Pancreas (tissue), 10 donors: ENCODE measurements at places on chromosomes 13 and 19. TPM values are rescaled to one million over a fixed set of nuclear protein-coding genes. Genes with fewer than 3 reads are reported as not detected.

GRCh38 chr19:10233946-10234345 is 2.8 kb upstream of the S1PR2 start:
- H3K4me1 ChIP-seq: no peaks in the 10 kb centered on the region
- DNase-seq: no peak
- H3K36me3 ChIP-seq: no peaks in the 10 kb centered on the region
- H3K27ac ChIP-seq: no peak overlapping the region

GRCh38 chr13:79674765-79675515 is 194.0 kb downstream of the NDFIP2 start:
- no peak overlapping the region for H3K27ac ChIP-seq
- no peaks in the 10 kb centered on the region for H3K36me3 ChIP-seq
- no peaks in the 10 kb centered on the region for H3K27me3 ChIP-seq
- no peak overlapping the region for H3K4me3 ChIP-seq
- H3K4me1 ChIP-seq: no peaks in the 10 kb centered on the region

GRCh38 chr13:81493144-81493543 is 1152.2 kb upstream of the SPRY2 start:
- H3K36me3 ChIP-seq: no peaks in the 10 kb centered on the region
- DNase-seq: no peak
- H3K4me1 ChIP-seq: no peaks in the 10 kb centered on the region
- H3K27ac ChIP-seq: no peak overlapping the region
- H3K27me3 ChIP-seq: no peaks in the 10 kb centered on the region
- no peak overlapping the region for H3K4me3 ChIP-seq

DNA sequence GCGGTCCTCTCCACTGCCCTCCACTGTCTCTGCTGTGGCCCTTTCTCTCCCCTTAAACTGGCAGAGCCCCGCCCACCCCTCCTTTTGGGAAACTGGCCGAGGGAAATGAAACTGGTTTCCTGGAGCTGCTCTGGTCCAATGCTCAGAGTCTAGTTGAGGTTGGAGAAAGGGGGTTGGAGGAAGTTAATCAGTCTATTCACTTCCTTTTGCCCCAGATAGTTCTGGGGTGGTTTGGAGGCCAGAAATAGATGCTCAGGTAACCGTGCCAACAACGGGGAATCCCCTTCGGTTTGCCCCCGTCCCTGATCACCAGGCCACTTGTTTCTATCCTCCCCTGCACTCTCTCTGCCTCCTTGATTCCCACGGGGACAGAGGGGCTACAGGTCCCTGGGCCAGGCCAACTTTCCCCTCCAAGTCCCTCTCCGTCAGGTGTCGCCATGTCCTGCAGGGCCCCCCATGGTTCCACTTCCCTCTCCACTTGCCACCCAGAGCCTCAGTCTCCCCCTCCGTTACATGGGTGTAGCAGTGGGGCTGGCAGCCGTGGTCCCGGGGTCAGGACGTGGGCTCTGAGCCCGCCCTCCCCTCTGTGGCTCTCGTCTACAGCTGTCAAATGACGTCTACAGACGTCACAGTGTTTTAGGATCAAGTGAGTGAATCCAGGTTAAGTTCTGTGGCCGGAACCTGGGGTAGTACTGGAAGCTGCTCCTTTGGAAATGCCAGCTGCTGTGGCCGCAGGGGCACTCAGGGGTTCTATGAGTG is at the start of gene IL4I1:
Gene IL4I1, minus strand, starts transcription at position 25 of the 759 bp plus-strand sequence. CDS start 727 bp downstream, outside the sequence.
- no peaks in the 10 kb centered on the region for H3K36me3 ChIP-seq
- H3K27me3 ChIP-seq: no peaks in the 10 kb centered on the region
- H3K27ac ChIP-seq: peak within 1 kb of the TSS; percentile 13
- H3K4me1 ChIP-seq: no peaks in the 10 kb centered on the region
- no peak for DNase-seq
- no peak within 1 kb of the TSS for H3K4me3 ChIP-seq

The PLEKHA4 gene
- 5.9 TPM for total RNA-seq

GRCh38 chr19:927351-927779 is 1.5 kb downstream of the ARID3A start:
- peak overlapping the region; percentile 78 for H3K27ac ChIP-seq
- peaks cover 5% of the 10 kb centered on the region for H3K4me1 ChIP-seq
- DNase-seq: no peak
- no peaks in the 10 kb centered on the region for H3K36me3 ChIP-seq

- H3K36me3 ChIP-seq: no peaks in the 10 kb centered on the region
- no peaks in the 10 kb centered on the region for H3K27me3 ChIP-seq
- peak overlapping the region; percentile 23 for H3K4me3 ChIP-seq
- peaks cover 9% of the 10 kb centered on the region for H3K4me1 ChIP-seq
- H3K27ac ChIP-seq: no peak overlapping the region
- DNase-seq: no peak
These were observed 461 bp upstream of the WASF3 start for GRCh38 chr13:26557051-26557392.

DNA sequence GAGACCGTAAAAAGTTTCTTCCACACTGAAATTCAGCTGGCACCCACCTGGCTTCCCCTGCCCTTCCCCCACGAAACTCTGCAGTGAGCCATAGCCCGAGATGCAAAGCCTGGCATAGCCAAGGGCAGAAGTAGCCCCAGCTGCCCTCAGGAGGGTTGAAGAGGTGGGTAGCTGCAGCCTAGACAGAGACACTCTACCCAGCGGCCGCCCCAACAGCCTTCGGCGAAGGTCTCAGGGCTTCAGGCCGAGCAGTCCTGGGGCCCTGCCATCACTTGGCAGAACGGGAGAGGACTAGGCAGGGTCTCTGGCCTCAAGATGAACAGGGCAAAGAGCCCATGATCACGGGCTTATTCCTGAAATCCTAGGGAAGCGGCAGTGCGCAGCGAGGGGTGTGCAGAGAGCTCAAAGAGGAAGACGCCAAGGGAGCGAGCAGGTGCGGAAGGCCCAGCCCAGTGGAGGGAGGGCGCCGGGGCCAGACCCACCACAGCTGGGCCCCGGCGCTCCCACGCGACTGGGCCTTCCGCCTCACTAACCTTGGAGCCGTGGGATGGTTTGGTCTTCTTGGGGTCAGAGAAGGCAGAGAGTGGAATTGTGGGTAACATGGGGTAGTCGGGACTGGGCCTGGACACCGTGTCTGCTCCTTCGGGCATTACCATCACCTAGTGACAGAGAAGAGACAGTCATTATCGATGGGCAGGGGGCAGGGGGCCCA is 53.2 kb downstream of the MLLT1 start:
- no peaks in the 10 kb centered on the region for H3K27me3 ChIP-seq
- no peaks in the 10 kb centered on the region for H3K4me1 ChIP-seq

- no peaks in the 10 kb centered on the region for H3K27me3 ChIP-seq
- no peaks in the 10 kb centered on the region for H3K36me3 ChIP-seq
- no peak overlapping the region for H3K27ac ChIP-seq
- H3K4me3 ChIP-seq: no peak overlapping the region
- no peak for DNase-seq
These were observed 17.2 kb upstream of the ZBTB7A start for GRCh38 chr19:4083677-4084546.

GRCh38 chr13:45240143-45240542 is 39.3 kb upstream of the KCTD4 start:
- no peak overlapping the region for H3K27ac ChIP-seq
- no peaks in the 10 kb centered on the region for H3K27me3 ChIP-seq
- no peaks in the 10 kb centered on the region for H3K36me3 ChIP-seq
- no peak overlapping the region for H3K4me3 ChIP-seq
- DNase-seq: no peak

The PRODH2 gene
- total RNA-seq: 5.6 TPM

The ZSCAN5A gene
- 4.8 TPM for total RNA-seq

The SHISA7 gene
- not detected for total RNA-seq

- no peak overlapping the region for H3K27ac ChIP-seq
- H3K4me3 ChIP-seq: no peak overlapping the region
- no peak for DNase-seq
- no peaks in the 10 kb centered on the region for H3K4me1 ChIP-seq
- H3K27me3 ChIP-seq: no peaks in the 10 kb centered on the region
These were observed 341.2 kb downstream of the MZT1 start for GRCh38 chr13:72386138-72386684.

The SRRM5 gene
- total RNA-seq: 0.21 TPM

The ABHD13 gene
- 3.4 TPM for total RNA-seq

- no peaks in the 10 kb centered on the region for H3K4me1 ChIP-seq
- H3K27ac ChIP-seq: no peak overlapping the region
- no peak overlapping the region for H3K4me3 ChIP-seq
- DNase-seq: no peak
- H3K36me3 ChIP-seq: no peaks in the 10 kb centered on the region
- no peaks in the 10 kb centered on the region for H3K27me3 ChIP-seq
These were observed 238.1 kb upstream of the SERP2 start for GRCh38 chr13:44135566-44135965.

The PNMA8A gene
- 7.2 TPM for total RNA-seq

The LSR gene
- 74.2 TPM for total RNA-seq

DNA sequence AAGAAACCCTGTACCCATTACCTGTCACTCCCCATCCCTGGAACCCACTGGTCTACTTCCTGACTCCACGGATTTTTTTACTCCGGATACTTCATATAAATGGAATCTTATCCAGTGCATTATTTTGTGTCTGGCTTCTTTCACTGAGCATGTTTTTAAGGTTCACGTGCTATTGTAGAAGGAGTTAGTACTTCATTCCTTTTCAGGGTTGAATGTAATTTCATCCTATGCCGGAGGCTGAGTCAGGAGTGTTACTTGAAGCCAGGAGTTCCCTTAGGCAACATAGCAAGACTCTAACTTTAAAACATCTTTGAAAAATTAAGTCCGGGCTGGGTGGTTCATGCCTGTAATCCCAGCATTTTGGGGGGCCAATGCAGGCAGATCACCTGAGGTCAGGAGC is 17.9 kb upstream of the ELAVL1 start:
- no peak overlapping the region for H3K4me3 ChIP-seq
- DNase-seq: no peak
- no peak overlapping the region for H3K27ac ChIP-seq
- H3K27me3 ChIP-seq: no peaks in the 10 kb centered on the region
- no peaks in the 10 kb centered on the region for H3K4me1 ChIP-seq
- no peaks in the 10 kb centered on the region for H3K36me3 ChIP-seq

The HCST gene
- total RNA-seq: 0.46 TPM
